Retinal pigment epithelial cell (primary cell): ENCODE measurements at places on chromosomes 6 and 20.

GRCh38 chr6:116461932-116462885 lies 1.0 kb downstream of the CALHM6 start:
- DNase-seq: no peak

DNA sequence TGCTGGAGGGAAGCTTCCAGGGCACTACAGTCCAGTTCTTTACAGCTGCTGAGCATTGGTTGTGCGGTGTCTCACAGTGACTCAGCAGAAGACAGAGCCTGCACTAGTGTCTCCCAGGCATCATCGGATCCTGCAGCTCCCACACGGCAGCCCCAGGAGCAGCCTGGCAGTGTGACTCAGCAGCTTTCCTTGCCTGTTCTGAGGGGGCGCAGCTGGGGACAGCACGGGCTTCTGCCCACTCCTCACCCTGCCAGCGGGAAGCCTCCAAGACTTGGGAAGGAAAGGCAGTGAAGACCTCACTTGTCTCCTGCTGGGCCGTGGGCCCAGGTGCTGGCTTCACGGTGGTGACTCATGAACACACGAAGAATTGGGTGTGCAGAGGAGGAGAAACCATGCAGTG lies 165.4 kb downstream of the SYNDIG1 start:
- peak; percentile 18 for DNase-seq

GRCh38 chr20:33563788-33564187 lies 73.9 kb downstream of the CBFA2T2 start:
- no peak for DNase-seq

DNA sequence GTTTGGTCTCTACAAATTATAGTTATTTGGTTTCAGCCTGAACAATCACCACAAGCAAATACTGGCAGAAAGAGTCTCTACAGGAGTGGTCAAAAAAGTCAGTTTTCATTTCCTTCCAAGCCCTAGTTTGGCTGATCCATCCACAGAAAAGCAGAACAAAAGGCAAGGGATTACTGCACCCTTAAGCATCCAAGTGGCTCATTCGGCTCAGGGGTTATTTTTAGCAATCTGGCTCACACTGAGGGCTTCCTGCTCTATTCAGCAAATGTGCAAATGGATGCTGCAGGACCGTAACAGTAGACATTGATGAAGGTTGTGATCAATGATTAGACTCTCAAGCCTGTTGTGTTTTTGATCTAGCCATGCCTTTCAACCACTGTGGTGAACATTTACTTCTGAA lies 62.2 kb upstream of the FABP7 start:
- peak; percentile 39 for DNase-seq

DNA sequence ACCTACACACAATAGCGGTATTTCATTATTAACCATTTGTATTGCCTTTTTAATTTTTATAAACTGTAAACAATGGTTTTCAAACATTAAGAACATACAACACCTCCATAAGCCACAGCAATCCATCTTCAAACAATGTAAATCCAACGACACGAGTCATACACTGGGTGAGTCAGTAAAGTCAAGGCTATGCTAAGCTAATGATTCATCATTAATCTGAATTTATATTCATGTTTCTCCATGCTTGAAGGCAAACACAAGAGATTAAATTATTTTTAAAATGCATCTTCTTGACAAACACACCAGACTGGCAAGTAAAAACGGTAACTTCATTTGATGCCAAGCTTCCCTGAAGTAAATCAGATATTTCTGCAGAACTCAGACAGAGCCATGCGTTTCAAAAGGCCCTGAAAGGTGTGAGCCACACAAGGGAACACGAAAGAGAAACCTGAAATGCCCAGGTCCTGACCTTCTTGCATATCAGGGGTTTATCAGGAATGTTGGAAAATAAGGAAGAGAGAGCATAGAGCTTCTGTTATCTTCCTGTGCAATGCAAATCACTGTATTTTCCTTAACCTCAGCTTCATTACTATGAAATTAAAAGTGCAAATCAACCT lies 162.5 kb downstream of the ALDH8A1 start:
- DNase-seq: peak; percentile 72

- DNase-seq: no peak
Observed at GRCh38 chr6:128979071-128979470, 96.1 kb downstream of the LAMA2 start.
